NCI-H1417 (cell line): ENCODE measurements at places on chromosomes 1 and 21.

GRCh38 chr1:164922585-164922984 is 363.6 kb downstream of the PBX1 start:
- peak; percentile 82 for DNase-seq

- DNase-seq = peak; percentile 70
These were observed 38.8 kb downstream of the POFUT2 start for GRCh38 chr21:45248893-45249381.

- DNase-seq = no peak
These were observed 622 bp upstream of the IL6R start for GRCh38 chr1:154404511-154404931.

DNA sequence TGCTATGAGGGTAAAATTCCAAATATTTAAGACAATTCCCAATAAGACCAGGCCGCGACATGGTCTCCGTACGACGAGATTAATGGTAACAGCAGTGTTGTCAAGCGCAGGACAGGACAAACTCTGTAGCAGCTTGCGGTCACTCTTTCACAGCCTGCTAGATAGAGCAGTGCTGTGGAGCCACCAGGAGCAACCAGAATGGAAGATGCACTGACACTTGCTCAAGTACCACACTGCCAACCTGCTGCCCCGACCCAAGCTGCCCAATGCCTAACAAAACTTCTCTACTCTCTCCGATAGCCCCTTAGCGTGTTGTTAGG is 636 bp downstream of the WARS2 start:
- DNase-seq = no peak

DNA sequence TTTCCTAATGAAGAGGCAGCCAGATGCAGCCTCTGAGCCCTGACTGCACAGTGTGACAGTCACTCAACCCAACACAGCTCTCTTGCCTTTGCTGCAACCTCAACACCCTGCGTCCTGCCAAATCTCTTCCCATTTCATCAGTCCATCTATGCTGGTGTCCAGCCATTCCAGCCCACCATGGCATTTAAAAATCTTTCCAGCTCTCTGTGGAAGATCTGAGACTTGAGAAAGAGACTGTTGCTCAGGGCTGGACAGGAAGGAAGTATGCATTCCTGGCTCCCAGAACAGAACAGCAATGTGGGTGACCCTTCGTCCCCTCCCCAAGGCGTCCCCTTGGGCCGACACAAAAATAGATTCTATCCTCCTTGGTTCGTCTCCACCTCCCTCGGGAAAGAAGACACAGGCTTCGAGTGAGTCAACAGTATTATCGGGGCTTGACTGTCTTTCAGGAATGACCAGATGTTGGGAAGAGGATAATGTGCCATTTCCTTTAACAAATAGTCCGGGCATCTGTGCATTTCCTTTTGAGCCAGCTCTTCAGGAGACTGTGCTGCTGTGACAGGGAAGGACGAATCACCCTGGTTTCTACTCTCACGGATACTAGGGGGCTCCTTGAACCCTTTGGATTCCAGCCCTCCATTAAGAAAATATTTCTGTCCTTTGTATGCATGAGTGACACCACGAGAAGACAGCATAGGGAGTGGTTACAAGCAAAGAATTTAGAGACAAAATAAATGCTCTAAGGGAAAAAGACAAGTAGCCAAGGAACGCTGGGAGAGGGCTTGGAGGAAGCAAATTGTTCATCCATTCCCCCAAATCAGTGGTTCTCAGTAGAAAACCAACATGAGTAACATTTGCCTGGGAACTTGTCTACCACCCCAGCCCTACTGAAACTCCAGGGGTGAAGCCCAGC is 111.4 kb upstream of the CDC42BPA start:
- no peak for DNase-seq

GRCh38 chr1:183845681-183846080 is 40.8 kb downstream of the RGL1 start:
- no peak for DNase-seq

GRCh38 chr1:241800640-241801039 is 47.4 kb upstream of the EXO1 start:
- DNase-seq = no peak

- no peak for DNase-seq
These were observed 26.2 kb upstream of the CNN3 start for GRCh38 chr1:94953107-94953506.

GRCh38 chr1:158813164-158813563 is 18.0 kb upstream of the MNDA start:
- DNase-seq = no peak

GRCh38 chr1:58839846-58840835 is 56.3 kb upstream of the JUN start:
- DNase-seq = no peak

DNA sequence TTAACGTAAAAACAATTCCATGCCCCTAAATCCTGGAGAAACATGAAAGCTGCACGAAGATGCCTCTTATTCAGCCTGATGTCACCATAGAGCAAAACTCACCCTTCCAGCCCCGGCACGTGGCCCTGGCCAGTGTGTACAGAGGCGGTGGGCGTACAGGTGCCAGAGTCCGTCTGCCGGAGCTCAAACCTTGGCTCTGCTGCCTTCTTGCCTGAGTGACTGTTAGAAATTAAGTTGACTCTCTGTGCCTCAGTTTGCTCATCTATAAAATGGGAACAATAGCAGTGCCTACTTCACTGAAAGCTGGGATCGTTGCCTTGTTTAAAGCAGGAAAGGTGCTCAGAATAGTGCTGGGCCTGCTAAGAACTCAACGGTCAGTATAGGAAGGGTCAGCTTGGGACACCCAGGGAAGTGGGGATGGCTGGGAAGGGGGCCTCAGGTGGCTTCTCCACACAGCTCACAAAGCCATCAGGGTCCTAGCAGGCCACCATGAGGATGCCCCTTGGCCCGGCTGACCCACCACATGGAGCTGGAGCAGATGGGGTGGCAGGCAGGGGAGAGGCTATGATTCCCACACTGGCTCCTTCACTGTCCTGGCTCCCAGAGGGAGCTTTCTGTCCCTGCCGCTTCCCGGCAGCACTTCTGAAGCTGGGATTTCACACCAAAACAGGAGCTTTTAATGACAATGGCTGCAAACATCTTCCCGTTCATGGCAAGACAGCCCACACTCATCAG is 237.2 kb downstream of the NPHP4 start:
- no peak for DNase-seq

DNA sequence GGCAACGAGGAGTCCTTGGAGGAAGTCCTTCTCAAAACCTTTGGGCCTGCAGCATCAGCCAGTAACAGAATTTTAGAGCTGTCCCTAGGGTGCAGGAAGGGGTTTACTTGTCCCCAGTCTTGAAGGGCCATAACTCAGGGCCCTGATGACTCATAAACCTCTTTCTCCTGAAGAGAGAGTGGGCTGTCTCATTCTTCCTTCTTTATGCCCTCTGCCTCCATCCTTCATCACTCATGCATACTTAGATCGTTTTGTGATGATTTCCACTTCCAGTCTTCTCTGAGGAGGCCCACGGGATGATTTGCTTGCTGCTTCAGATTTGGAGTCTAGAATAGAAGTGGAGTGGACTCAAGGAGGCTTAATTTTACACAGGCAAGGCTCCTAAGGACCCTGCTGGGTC is 60.2 kb downstream of the NDUFS5 start:
- no peak for DNase-seq

GRCh38 chr1:219298571-219299148 is 125.0 kb downstream of the LYPLAL1 start:
- DNase-seq = no peak

DNA sequence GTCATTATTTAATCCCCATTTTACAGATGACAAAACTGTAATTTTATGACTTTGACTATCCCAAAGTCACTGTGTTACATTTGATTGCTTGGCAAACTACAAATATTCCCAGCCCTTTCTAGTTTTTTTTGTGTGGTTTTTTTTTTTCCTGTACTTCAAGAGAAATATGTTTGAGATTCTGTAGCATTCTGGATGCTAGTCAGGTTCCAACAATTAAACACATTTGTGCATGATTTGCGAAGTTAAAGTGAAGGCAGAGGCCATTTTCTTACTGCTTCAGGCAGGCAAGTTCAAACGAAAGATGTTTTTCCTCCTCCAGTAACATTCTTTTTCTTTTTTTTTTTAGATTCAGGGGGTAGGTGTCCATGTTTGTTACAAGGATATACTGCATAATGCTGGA is 107.9 kb upstream of the SERTAD4 start:
- DNase-seq = no peak

DNA sequence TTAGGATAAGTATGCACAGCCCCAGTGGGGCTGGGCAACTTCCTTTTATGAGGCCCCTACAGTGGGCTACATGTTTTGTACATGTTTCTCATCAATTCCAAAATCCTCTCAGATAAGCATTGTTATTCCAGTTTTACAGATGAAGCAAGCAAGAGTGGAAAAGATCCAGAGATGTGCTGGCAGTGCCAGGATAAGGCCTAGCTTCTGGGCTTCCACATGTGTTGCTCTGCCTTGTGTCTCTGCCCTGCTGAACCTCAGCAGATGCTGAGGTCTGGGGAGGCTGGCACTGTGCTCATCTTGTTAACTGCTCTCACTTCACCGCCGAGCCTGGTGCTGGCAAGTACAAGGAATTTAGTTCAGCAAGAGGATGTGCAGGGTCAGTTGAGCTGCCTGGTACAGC is 202.1 kb downstream of the TRABD2B start:
- no peak for DNase-seq

- DNase-seq = no peak
These were observed 314.7 kb downstream of the NEGR1 start for GRCh38 chr1:71967670-71968069.

DNA sequence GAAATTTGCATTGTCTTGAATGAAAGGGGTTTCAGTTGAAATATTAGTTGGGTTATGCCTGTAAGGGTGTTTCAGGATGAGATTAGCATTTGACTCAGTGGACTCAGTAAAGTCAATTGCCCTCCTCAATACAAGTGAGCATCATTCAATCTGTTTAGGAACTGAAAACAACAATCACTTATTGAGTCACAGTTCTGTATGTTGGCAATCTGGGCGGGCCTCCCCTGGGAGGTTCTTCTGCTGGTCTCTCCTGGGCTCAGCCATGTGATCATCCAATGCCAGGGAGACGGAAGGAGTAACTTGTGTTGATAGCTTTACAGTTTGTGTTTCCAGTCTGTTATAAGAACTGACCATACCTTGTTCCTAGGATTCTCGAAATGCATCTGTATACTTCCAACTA is 262.9 kb upstream of the RUNX1 start:
- DNase-seq = no peak

DNA sequence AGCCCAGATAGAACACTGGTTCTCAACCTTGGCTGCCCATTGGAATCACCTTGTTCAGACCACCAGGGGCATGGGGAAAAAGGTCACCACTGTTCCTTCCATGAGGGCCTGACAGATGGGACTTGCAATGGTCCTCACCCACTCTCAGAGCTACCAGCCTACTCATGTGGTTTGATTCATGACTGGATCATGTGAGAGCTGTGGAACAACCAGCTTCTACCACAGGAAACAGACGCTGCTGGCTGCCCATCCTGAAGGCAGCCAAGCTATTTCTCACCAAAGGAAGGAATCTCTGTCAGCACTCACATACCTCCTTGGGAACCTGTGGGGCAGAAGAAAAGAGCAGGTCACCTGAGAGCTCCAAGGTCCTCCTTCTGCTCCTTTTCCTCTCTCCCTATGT is 53.6 kb downstream of the CAPN8 start:
- DNase-seq = no peak

GRCh38 chr1:201460814-201461644 is 8.0 kb downstream of the PHLDA3 start:
- peak; percentile 24 for DNase-seq

- DNase-seq = no peak
These were observed 6.2 kb upstream of the KCNK2 start for GRCh38 chr1:215076322-215076721.

DNA sequence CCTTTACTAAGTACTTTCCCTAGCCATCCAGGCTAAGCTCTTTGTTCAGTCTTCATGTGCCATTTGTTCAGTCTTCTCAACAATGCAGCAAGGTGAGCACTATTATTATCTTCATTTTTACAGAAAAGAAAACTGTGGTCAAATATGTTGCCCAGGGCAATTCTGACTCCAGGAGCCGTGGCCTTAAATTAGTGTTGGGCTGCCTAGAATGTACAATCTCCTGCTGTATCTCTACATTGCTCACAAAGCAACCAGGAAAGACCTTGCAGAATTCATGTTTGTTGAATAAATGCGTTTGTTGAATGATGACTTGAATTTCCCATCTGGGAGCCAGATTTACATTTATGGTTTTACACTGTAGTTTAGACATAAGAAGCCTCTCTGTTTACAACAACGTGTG is 14.2 kb downstream of the CD101 start:
- peak; percentile 64 for DNase-seq

DNA sequence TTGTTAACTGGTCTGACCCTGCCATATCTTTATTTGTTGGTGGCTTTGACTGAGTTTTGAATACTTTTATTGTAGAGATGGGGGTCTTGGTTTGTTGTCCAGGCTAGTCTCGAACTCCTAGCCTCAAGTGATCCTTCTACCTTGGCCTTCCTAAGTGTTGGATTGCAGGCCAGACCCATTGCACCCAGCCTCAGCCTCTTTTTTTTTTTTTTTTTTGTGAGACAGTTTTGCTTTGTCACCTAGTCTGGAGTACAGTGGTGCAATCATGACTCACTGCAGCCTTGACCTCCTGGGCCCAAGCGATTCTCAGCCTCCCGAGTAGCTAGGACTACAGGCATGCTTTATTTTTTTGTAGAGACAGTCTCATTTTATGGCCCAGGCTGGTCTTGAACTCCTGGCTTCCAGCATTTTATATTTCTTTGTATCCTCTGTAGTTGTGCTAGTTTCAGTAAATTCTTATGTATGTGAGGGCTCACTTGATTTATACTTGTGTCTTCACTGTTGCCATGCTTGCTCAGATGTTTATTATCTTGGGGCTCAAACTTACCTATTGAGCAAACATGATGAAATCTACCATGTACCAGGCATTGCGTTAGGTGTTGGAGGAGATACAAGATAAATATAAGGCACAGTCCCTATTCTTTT is 24.1 kb downstream of the THRAP3 start:
- DNase-seq = no peak

GRCh38 chr1:112470966-112471365 is 37.8 kb upstream of the WNT2B start:
- no peak for DNase-seq

GRCh38 chr1:40029608-40030007 is 10.9 kb upstream of the CAP1 start:
- DNase-seq = no peak

DNA sequence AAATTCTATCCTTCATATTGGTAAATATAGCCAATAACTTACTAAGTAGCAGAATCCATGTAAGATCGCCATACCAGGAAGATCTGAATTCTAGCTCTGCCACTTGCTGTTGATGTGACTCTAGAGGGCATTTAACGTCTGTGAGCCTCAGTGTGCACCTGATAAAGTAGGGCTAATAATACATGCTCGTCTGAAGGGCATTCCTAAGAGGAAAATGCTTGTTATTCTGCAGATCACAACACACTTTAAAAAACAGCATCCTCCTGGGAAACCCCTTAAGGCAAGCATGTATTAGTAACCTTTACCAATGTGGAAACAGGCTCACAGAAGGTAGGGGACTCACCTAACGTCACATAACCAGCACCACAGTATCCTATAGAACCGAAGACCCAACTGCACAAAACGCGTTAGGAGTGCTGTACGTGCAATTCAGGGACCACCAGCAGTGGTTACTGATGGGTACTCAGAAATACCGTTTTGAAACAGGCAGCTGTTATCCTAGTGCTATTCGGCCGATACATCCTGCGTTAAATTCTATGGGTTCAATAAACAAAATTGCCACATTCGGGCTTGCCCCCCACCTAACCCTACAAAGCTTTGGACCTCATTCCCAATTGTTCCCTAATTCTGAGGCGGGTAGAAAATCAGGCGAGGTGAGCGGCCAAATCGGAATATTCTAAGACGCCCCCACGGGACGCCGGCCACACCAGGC is 758 bp downstream of the DEPDC1 start:
- peak; percentile 22 for DNase-seq
